Stimulated activated CD4-positive, alpha-beta T cell treated with anti-CD3 and anti-CD28 coated beads, Interleukin-2, amount 100 ng/mL, for 48 hours (primary cell): ENCODE measurements at places on chromosomes 3 and 15.

GRCh38 chr15:75229191-75230015 lies 27.7 kb downstream of the C15orf39 start:
- no peak for DNase-seq

DNA sequence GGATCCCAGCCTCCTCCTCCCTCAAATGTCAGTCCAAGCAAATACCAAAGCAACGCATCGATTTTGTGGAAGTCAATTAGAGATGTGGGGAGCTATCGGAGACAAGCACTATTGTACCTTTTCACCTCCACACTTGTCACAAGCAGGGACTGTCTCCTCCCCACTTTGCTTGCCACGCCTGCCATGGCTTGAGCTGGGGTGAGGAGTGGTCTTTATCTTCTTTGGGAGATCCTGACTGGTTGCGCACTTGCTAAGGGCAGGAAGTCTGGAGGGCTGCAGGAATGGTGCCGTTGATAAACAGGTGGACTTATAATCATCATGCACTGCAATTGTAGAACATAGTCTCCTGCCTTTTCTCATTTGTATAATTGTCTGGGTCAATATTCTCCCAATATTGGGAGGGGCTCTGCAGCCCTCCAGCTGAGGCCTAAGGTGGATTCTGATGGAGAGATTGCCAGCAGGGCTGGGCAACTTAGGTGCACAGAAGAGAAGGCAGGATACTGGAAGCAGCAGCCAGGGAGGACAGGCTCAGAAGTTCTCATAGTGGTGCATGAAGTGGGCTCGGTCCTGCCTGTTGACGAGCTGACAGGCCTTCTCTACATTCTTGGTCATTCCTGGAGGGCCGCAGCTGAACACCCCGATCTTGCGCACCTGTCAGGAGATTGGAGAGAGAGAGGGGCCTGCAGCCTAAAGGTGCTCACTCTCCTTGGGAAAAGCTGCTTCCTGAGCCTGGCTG lies 20.2 kb downstream of the DUOX2 start:
- no peak for DNase-seq

DNA sequence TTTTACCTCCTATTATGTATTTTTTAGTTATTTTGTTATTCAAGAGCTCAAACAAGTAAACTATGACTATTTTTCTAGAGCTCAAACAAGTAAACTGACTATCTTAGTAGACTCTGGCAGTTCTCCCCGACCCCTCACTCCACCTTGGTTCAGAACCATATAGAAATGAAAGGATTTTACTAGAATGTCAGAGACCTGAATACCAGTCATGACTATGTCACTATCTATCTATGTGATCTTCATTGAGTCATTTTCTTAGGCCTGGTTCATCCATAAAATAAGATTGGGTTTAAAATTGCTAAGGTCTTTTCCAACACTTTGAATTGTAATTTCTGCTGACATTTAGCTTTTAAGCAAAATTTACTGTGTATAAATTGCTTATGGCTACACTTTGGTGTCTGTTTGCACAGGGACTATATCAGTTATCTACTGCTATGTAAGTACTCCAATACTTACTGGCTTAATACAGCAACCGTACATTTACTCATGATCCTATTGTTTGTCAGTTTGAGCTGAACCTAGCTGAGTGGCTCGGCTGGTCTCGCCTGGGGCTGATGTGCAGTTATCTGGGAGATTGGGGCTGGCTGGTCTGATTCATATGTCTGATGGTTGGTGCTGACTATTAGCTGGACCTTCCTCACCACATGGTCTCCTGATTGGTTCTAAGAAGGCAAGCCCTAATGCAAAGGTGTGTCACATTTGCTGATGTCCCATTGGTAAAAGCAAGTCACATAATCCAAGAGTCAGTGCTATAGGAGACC lies 37.0 kb downstream of the RASA2 start:
- no peak for DNase-seq

DNA sequence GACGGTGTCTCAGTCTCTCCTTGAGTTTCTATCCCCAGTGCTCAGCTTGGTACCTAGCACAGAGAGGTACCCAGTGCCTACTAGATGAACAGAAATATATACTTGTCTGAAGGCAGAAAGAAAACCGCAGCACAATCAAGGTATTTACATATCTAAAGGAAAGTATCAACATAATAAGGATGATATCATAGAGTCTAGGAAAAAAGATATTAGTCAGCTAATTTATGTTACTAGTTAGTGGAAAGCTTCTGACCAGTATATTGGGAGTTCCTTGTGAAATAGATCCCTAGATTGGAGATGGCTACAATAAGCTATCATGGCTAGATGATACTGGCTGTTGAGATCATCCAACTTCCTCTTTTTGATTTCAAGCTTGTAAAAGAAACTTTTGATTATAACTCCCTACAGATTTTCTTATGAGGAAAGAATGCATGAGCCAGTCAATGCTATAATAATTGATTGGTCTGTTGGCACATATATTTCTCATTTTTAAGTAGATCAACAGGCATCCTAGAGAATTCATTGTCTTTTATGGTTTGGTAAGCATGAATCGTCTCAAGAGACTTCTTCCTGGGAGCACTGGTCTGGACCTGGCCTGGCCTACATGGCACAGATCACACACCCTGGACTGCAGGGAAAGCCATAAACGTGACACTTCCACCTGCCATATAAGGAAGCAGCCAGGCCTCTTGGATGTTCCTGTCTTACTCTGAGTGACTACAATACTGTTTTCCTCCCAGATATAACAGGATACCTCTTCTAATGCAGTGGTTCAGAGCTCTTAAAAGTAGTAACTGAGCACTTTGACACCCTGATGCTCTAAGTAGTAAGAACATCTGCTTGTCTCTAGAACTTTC lies 60.7 kb downstream of the IMPG2 start:
- DNase-seq = no peak

GRCh38 chr3:52228266-52228665 lies 2.8 kb upstream of the TLR9 start:
- no peak for DNase-seq

- DNase-seq = no peak
These were observed 51.7 kb upstream of the ST3GAL6 start for GRCh38 chr3:98711426-98711825.

GRCh38 chr3:127858521-127858920 lies 36.2 kb upstream of the MGLL start:
- DNase-seq = no peak

DNA sequence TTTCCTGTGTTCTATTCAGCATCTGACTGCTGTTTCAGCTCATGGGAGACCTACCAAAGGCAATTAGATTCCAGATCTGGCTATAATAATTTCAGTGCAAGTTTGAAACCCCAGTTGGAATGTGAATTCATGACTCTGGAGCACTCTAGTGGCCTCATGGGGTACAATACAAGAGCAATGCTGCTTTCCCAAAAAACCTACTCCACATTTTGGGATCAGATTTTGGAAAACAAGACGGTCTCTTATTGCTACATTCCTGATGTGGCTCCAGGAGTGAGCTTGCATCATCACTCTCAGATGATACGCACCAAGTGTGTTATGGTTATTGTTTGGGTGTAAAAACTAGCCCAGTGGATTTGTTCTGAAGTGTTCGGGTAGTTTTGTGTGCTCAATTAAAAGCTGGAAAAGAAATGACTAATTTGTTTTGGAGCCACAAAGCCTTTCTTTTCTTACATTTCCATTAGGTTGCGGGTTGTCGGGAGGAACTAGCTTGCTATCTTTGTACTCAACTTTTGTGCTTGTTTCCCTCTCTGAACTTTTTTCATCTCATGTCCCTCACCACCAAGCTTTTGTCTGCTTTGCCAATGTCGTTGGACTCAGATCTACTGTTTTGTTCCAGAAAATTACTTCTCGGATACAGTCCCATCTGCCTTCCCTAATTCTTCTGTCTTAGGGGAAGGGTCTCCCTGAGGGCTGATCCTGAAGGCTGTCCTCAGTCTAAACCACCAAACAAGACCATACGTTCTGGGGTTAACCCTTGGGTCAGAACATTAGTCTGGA lies 272.1 kb downstream of the BBX start:
- DNase-seq = no peak

GRCh38 chr3:52507359-52507758 lies 12.2 kb downstream of the STAB1 start:
- DNase-seq = no peak

DNA sequence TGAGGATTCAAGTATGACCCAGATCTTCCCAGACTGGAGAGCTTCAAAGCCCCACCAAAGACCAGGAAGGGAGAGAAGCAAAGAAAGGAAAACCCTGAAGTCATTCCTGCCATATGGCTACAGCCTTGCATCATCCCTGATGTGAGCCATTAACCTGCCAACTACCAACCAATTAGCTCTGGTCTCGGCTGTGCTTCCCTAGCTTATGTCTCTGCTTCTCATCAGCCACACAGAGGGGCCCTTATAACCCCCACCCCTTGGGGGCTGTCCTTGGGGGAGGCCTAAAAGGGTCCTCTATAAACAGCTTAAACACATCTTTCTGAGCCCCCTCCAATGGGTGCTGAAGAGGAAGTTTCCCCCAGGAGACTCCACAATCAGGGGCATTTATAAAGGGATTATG lies 52.8 kb downstream of the NOX5 start:
- DNase-seq = no peak

GRCh38 chr3:17505856-17506255 lies 236.6 kb downstream of the TBC1D5 start:
- DNase-seq = no peak

- no peak for DNase-seq
These were observed 5.6 kb downstream of the SUCNR1 start for GRCh38 chr3:151879037-151879436.

DNA sequence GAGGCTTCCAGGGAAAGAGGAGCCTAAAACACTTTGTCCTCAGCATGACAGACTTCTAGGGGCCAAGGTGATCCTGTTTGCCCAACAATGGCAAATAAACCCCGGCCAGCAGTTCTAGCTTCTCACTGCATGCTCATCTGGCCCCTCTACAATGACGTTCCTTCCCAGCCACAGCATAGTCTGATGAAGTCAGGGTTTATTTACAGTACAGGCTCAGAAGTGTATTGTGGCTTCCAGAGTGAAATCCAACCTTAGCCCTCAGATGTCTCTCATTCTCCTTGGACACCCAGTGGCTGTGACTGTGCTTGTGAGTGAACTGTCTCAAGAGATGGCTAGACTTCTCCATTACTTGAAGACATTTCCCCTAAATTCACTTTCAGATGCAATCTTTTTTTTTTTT lies 40.8 kb downstream of the BFSP2 start:
- no peak for DNase-seq

GRCh38 chr3:179791793-179792192 lies 139.0 kb downstream of the USP13 start:
- DNase-seq = no peak

GRCh38 chr3:120145542-120146285 lies 51.5 kb upstream of the GSK3B start:
- DNase-seq = peak; percentile 5

- DNase-seq = no peak
These were observed 44.2 kb upstream of the GATA2 start for GRCh38 chr3:128537091-128537703.

GRCh38 chr3:124680521-124680920 lies 49.7 kb upstream of the UMPS start:
- DNase-seq = no peak

DNA sequence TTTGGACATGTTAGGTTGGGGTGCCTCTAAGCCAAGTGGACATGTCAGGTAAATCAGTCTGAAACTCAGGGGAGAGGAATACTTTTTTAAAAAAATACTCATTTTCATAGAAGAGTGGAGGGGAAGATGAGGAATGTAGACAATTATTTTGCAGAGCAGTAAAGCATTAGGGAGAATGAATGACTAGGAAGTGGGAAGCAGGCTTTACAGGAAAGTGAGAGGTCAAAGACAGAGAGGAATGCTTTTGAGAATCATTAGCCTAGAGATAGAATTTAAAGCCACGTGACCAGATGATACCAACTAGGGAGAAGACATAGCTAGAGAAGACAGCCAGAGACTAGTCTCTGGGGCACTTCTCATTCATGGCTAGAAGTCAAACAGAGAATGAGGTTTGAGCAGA lies 91.0 kb downstream of the RAD18 start:
- DNase-seq = no peak

DNA sequence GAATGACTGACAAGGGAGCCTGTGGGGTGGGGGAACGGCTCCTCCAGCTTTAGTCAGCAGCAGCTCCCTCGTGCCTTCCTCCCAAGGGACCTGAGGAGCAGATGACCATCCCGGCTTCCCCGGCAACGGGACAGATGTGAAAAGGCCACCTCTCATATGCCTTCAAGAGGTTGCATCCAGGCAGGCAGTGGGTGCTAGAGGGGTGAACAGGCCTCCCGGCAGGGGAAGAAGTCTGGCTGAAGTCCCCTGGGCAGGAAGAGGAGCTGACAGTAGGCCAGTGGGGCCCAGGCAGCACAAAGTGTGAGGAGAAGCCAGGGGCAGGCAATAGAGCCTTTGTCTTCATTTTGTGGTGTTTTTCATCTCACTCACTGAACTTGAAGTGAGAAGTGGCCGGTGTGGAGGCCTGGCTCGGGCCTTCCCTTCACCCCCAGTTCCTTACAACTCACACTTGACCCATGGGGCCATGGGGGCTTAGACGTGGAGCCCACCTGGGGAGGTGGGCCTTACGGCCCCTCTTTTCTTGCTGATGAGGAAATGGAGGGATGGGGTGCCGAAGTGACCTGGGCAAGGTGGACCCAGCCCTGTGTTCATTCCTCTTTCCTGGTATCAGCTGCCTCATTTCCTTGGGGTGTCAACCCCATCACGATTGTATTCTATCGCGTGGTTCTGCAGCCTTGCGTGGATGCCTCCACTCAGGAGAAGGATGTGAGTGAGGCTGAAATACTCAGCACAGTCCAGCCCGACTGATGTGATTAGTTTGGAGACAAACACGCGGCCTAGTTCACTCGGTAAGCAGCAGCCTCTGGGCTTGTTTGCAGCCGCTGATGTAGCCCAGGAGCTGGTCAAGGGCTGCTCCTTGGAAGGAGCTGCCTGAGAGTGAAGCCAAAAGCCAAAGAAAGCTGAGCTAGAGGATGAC lies 115.5 kb upstream of the ALDH1A3 start:
- no peak for DNase-seq

GRCh38 chr3:171055336-171056178 lies 29.0 kb upstream of the SLC2A2 start:
- DNase-seq = no peak

DNA sequence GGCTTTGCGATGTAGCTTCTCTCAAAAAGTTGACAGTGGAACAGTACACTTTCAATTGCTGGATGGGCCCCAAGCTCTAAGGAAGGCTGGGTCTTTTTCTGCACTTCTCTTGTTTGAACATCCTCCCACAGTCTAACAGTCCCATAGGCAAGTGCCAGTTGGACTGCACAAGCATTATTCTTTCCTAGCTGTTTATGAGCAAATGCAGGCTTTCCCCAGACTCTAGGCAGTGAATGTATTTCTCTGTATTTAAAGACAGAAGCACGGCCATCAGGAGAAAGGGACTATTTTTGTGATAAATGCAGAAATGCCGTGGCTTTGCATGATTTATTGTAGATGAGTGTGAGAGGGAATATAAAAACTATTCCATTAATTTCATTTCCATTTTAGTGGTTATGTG lies 539.3 kb upstream of the LMCD1 start:
- no peak for DNase-seq

- no peak for DNase-seq
These were observed 313.4 kb downstream of the SQOR start for GRCh38 chr15:45948181-45948621.

GRCh38 chr15:45780352-45780751 lies 145.5 kb downstream of the SQOR start:
- DNase-seq = no peak

- DNase-seq = no peak
These were observed 411.2 kb downstream of the NAALADL2 start for GRCh38 chr3:175270198-175270837.
